ENCODE measurements at places on chromosomes 2 and 18.

DNA sequence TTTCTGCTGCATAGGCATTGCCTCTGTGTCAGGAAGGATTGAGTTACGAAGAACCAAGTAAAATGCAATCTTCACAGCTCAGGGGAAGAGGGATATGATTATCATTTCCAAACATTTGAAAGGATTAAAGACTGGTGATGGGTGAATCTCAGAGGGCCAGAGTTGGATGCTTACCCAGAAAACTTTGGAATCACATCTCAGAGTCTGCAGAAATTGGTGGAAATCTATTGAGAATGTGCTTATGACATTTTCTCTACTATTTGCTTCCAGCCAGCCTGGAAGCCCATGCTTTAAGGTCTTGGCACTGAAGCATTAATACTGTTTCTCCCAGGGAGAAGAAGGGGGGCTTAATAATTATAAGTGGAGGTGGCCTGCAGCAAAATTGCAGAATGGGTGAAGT lies 1301.4 kb upstream of the PIK3C3 start:
- DNase-seq: no peak

GRCh38 chr2:9419541-9419940 lies 3.8 kb downstream of the ITGB1BP1 start:
- DNase-seq: no peak

DNA sequence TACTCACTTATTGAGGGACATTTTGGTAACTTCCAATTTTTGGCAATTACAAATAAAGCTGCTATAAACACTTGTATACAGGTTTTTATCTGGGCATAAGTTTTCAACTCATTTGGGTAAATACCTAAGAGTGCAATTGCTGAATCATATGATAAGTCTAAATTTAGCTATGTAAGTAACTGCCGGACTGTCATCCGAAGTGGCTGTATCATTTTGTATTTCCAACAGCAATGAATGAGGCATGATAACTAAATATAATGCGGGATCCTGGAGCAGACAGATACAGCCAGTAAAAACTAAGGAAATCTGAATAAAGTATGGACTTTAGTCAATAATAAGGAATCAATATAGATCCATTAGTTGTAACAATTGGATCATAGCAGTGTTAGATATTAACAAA lies 156.5 kb upstream of the RMP24 start:
- no peak for DNase-seq

GRCh38 chr18:37449618-37450017 lies 116.0 kb downstream of the CELF4 start:
- no peak for DNase-seq

DNA sequence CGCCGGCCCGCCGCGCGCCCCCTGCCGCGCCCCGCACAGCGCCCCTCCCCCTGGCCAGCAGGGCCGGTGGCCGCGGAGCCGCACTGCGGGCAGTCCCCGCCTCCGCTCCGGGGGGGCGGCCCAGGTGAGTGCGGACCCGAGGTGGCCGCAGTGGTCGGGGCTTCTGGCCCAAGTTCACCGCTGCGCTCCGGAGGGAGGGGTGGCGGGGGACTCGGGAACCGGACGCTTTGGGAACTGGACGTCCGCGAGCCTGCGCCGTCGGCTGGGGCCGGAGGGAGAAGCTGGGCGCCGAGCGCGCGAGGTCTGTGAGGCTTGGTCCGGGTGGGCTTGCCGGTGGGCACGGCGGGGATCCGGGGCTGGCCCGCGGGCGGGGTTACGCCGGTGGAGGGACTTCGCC lies 591 bp upstream of the LDLRAD4 start:
- no peak for DNase-seq

- no peak for DNase-seq
These were observed 689.6 kb upstream of the HS6ST1 start for GRCh38 chr2:129008055-129008880.

- no peak for DNase-seq
These were observed 74.8 kb upstream of the RIOK3 start for GRCh38 chr18:23378302-23378686.

- no peak for DNase-seq
These were observed 110.4 kb upstream of the MYCN start for GRCh38 chr2:15829985-15830384.
